ENCODE measurements at places on chromosomes 1 and 21.

GRCh38 chr1:65066419-65066765 is 81.6 kb upstream of the AK4 start:
- no peak for DNase-seq

GRCh38 chr1:25030674-25031589 is 100.9 kb upstream of the RUNX3 start:
- no peak for DNase-seq

- peak; percentile 31 for DNase-seq
These were observed 1.5 kb downstream of the TGFB2 start for GRCh38 chr1:218346391-218347204.

DNA sequence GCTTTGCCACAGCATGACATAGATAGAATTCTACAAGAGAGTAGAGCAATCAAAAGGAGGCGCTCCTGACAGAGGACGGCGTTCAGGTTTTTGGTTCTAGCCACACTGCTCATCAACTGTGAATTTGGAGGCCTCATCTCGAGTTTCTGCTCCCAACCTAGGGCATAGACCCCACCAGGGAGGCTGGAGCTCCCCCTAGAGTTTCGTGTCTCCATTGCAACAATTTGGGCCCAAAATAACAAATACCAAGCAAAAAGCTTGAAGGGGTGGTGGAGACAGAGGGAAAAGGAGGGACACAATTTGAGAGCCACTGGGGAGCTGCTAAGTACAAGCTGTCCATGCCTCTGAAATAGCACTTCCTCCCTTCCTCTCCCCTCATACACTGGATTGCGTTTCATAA is 297.0 kb downstream of the GPATCH2 start:
- DNase-seq = no peak

DNA sequence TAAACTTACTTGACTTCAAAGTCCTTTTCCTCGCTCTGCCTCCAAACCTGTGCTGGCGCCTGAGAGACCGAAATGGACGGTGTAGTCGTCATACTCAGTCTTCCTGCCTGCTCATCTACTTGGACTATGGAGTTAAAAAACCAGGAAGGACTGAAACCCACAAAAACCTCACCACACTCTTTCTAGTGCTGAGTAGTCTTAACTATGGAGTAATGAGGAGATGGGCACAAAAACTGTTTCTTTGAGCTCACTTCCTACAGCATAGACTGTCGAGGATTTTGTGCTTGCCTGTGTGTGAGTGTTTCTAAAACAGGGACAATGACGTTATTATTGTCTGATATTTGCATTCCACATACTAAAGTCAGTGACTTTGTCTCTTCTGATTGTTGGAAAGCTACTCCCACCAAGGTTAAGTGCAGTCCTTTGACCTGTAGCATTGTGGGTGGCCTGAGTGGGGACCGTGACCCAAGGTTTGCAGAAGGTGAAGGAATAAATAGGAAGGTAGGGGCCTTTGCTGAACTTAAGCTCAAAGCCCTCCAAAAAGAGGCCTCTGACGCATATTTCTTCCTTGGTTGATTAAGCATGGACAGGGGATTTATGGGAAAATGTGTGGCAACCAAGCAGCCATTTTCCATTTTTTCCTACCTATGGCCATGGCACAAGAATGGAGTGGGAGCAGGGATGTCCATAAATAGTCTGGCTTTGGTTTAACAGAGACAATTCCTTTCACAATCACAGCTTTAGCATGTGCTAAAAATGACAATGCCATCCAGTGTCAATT is 109.6 kb downstream of the ZBTB18 start:
- DNase-seq = no peak

DNA sequence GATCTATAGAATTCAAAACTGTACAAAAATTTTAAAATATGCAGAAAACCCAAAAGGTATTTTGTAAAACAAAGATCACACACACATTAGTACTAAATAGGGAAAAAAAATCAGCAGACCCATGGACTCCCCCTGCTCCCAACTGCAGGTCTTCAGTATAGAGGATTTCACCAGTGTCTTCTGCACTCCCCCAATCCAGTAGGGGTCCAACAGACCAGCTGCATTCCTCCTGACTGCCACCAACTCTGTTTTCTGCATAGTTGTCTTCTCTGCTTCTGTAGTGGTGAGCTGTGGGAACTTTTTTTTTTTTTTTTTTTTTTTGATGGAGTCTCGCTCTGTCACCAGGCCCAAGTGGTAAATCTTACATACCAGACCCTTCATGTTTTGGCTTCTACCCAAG is 21.9 kb downstream of the CLCA2 start:
- no peak for DNase-seq

DNA sequence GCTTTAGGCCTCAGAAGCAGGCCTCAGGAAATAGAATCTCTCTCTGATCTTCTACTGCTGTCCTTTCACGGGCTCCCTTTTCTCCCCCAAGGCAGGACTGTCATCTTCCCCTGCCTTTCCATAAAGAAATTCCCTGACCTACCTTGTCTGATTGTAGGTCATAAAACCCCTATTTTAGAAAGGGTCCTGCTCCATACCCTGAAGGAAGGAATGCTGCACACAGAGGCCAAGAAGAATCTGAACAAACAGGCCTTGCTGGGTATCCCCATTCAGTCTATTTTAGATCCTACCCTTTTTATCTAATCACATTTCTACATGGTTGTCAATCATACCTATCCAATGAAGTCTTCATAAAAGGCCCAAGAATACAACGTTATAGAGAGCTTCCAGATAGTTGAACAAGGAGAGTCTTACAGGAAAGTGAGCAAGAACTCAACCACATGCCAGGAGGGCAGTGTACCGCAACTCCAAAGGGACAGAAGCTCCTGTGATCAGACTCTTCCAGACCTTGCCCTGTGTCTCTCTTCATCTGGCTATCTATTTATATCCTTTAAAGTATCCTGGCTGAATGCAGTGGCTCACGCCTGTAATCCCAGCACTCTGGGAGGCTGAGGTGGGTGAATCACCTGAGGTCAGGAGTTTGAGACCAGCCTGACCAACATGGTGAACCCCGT is 93.1 kb downstream of the SLC16A1 start:
- DNase-seq = no peak

DNA sequence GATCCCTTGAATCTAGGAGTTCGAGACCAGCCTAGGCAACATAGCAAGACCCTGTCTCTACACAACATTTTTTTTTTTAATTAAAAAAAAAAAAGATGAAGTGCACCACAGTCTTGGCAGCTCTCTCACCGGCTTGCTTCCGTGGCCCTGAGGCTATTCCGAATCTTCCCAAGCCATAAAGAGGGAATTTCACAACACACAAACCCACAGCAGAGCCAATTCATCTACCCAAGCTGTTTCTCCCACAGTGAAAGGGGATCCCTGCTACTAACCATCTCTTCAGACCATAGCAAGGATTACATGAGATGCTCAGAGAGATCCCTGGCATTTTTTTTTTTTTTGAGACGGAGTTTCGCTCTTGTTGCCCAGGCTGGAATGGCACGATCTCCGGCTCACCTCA is 8.3 kb upstream of the CHD5 start:
- no peak for DNase-seq

GRCh38 chr1:109919303-109919702 is 8.7 kb downstream of the CSF1 start:
- no peak for DNase-seq

DNA sequence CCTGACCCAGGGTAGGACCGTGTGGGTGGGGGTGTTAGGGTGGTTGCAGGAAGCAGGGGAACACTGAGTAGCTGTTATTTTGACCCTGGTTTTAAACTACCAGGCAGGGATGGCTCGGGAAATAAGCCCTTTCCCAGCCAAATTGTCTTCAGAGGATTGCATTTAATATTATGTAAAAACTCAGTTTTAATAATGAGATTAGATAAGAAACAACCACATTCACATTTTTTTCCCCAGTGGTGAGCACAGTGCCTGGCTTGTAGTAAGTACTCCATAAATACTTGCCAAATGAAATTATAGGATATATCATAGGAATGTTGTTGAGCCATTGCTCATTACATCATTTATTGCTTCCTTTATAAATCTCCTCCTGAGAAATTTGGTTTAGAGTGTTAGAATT is 3.1 kb upstream of the ACP6 start:
- DNase-seq = no peak

GRCh38 chr1:230498704-230499103 is 72.6 kb upstream of the PGBD5 start:
- DNase-seq = no peak

- DNase-seq = no peak
These were observed 1.3 kb downstream of the NGF start for GRCh38 chr1:115336741-115337140.

DNA sequence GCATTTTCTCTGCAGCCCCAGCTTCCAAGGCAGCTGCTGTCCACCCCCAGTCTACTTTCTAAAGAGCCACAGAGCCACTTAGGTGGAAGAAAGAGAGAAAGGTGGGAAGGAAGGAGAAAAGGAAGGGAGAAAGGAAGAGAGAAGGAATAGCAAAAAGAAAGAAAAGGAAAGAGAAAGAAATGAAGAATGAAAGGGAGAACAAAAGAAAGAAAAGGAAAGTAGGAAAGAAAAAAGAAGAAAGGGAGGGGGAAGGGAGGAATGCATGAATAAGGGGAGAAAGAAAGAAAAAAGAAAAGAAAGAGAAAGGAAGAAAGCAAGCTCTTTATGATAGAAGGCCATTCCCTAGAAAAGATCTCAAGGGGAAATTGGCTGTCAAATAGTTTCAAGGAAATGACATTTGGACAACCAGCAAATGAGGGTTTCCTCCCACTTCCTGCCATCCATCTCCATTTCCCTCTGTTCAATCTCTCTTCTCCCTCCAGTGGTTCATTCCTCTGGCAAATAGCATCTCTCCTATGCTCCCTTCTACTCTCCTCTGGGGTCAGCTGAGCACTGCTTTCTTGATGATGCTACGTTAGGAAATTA is 3.4 kb upstream of the CSF1 start:
- DNase-seq = no peak

GRCh38 chr1:152906023-152906565 is 2.3 kb upstream of the IVL start:
- no peak for DNase-seq

- no peak for DNase-seq
These were observed 67.7 kb downstream of the GPATCH2 start for GRCh38 chr1:217563179-217563578.

DNA sequence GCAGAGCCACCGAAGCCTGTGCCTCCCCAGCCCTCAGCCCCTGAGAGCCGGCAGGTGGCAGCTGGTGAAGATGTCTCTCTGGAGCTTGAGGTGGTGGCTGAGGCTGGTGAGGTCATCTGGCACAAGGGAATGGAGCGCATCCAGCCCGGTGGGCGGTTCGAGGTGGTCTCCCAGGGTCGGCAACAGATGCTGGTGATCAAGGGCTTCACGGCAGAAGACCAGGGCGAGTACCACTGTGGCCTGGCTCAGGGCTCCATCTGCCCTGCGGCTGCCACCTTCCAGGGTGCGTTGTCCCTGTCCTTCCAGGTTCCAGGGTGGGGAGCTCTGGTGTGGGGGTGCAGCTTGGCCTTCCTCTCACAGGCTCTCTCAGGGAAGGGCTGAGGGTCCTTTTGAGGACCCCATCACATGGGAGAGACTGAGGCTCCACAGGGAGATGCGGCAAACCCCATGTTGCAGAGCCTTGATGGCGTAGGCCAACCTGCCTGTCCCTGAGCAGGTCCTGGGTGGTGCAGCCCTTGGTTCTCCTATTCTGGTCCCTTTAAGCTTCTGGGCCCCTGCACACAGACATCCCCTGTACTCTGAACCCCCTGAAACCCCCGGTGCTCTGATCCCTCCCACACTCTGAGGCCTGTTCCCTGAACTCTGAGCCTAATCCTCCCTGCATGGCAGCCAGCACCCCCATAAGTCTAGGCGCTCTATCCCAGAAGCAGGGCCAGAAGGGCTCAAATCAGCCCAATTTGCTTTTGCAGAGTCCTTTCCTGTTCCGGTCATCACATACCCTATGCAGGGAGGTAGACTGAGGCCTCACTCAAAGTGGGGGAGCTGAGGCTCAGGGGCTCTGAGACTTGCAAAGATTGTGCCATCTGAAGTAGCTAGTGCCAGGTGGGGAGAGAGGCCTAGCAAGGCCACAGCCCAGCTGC is 88.5 kb downstream of the TRIM11 start:
- DNase-seq = no peak

GRCh38 chr1:223084464-223084866 is 58.6 kb downstream of the TLR5 start:
- no peak for DNase-seq

DNA sequence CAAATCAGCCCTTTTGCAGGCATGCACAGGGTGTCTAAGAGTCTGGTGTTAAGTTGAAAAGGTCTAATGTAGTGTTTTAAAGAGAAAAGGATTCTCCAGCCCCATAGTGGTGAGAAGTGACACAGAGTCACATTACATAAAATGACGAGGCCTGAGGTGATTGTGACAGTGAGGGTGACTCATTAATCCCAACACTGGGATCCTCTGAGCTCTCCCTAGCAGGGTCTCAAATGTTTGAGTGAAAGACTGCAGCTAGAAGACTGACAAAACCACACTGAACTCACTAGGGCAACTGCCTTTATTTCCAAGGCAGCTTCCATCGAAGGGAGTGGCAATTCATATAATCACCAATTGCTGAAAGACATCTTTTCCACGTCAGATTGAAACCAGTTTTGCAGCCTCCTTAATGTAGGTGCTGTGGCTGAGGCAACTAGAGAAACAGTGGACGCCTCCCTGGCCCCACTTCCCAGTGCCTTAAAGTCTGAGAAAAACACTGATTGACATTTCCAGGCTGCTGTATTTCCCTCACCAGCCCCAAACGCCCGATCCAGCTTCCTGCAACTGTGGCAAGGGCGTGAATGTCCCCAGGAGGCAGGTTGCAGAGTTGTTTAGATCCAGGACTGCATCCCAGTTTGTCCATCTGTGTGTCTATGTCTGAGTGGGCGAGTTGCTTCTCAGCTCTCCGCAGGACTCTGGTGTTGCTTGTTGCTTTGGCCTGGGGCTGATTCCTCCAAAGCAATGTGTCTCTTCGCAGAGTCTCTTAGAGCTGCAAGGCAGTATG is 81.4 kb downstream of the RUNX1 start:
- DNase-seq = no peak

DNA sequence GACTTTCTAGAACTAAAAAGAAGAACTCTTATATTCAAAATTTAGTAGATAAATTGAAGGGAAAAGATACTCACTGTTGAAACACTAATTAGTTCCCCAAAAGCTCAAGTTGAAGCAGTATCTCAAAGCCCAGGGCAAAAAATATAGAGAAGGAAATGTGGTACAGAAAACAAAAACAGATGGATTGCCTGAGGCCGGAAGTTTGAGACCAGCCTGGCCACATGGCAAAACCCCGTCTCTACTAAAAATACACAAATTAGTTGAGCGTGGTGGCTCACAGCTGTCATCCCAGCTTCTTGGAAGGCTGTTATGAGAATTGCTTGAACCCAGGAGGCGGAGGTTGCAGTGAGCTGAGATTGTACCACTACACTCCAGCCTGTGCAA is 36.0 kb downstream of the FAM177B start:
- no peak for DNase-seq
